ENCODE measurements at places on chromosomes 4 and X.

DNA sequence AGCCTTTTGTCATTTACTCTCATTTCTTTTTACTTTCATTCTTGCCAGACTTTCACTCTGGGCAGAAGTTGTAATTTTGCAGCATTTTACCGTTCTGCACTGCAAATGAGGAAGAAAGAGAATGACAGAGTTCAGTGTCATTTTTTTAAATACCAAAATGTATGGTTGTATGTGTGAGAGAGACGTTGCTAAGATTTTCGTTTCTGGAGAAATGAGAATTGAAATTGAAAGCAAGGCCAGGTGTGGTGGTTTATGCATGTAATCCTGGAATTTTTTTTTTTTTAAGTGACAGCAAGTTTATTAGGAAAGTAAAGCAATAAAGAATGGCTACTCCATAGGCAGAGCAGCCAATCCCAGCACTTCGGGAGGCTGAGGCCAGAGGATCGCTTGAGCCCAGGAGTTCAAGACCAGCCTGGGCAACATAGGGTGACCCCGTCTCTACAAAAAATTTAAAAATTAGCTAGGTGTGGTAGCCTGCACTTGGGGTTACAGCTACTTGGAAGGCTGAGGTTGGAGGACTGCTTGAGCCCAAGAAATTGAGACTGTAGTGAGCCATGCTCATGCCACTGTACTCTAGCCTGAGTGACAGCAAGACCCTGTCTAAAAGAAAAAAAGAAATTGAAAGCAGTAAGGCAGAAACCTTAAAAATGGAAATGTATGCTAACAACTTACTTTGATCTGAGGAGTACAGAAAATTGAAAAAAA, 12.9 kb downstream of the DCK start:
- no peak for DNase-seq

DNA sequence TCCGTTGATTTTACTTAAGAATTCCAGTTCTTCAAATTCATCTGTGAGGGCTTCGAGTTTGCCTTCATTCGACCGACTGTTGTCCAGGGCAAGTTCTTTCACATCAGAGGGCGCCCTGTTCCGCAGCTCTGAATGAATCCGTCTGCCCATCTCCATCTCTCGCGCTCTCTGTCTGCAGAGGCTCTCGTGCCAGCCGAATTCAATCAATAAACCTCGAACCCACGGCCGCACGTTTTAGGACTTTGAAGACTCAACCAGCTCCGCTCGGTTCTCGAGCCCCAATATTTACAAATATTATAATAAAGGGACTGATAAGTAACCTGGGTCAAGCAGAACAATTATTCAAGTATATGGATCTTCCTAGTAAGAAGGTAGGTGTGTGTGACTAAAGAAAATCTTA, 556.4 kb upstream of the SMIM31 start:
- DNase-seq: no peak

- no peak for DNase-seq
These were observed 94.4 kb downstream of the KLHL8 start for GRCh38 chr4:87126056-87126455.

GRCh38 chrX:105190252-105190853, 30.1 kb downstream of the TEX13A start:
- DNase-seq: peak; percentile 40

- DNase-seq: no peak
These were observed 18.5 kb downstream of the APLN start for GRCh38 chrX:129636175-129636681.

GRCh38 chr4:176654565-176655216, 138.0 kb downstream of the VEGFC start:
- no peak for DNase-seq

DNA sequence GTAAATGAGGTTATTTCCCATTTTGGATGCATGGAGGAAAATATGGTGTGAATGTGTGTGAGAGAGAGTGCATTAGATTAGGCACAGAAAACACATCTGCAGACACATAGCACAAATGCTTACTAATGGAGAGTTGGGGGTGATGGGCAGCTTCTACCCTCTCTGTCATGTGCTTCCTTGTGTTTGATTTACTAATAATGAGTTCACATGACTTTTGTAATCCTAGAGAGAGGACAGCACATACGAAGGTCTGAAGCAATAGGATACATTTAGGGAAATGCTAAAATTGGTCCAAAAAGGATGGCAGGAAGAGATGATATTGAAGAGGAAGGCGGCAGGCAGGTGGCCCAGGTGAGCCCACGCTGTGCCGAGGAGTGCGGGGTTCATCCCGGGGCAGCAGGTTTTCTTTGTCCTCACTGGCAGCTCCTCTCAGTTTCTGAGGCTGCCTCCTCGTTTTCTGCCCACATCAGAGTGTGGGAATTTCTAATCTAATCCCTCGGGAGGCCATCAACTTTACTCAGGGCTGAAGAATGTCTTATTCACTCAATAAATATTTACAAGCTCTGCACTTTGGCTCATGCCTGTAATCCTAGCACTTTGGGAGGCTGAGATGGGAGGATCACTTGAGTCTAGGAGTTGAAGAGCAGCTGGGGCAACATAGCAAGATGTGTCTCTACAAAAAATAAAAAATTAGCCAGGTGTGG, 15.9 kb upstream of the MAP9 start:
- DNase-seq: peak; percentile 80

- no peak for DNase-seq
These were observed 96.3 kb downstream of the MAML3 start for GRCh38 chr4:140057701-140058100.

- no peak for DNase-seq
These were observed 23.0 kb upstream of the CCNA2 start for GRCh38 chr4:121846662-121847061.

GRCh38 chr4:22515145-22515887, 550 bp downstream of the ADGRA3 start:
- DNase-seq: peak; percentile 63

- no peak for DNase-seq
These were observed 10.1 kb upstream of the FAT1 start for GRCh38 chr4:186733778-186734177.

DNA sequence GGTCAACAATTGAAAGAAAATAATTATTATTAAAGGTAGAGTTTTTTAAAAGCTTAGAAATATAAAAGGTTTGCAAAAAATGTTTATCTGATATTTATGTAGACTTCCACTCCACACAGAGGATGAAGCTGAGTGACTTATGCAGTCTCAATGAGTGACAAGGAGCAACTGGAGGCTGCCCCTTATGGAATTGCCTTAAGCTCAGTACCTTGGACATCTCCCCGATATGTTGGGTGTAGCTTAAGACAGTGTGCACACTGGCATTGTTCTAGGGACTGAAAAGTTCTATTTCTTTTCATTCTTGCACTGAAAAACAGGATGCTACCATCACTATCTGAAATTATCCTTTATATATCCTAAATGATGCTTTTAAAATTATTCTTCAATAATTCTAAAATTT, 292.1 kb downstream of the PRDM5 start:
- peak; percentile 5 for DNase-seq

DNA sequence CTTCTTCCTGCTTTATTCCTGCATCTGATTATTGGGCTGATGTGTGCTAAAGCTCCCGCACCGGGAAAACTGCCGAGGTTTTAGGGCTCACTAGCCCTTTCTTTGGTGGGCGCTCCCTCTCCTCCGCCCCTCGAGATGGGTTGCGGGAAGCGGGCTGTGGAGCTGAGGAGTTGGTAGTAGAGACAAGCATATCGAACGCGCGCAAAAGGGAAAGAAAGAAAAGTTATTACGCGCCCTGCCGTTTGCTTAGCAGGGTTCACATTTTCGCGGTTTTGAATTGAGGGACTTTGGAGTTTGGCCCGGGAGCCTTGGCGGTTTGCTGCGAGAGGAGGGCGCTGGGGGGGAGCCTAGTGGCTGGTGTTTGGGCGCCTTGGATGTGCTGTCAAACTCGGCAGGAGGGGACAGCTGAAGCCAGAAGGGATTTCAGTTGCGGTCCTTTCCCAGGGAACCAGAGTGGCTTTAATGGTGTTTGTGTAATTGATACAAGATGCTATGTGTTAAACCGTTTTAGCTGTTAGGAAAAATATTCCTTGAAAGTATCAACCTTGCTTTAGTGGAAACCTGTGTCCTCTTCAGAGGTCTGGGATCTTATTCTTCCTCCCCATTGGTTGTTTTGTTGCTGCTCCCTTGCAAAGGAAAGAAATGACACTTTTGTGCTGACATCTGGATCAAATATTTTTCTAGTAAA, 1.1 kb downstream of the GAB1 start:
- peak; percentile 63 for DNase-seq

GRCh38 chrX:19883878-19884277, 3.5 kb downstream of the SH3KBP1 start:
- DNase-seq: no peak

DNA sequence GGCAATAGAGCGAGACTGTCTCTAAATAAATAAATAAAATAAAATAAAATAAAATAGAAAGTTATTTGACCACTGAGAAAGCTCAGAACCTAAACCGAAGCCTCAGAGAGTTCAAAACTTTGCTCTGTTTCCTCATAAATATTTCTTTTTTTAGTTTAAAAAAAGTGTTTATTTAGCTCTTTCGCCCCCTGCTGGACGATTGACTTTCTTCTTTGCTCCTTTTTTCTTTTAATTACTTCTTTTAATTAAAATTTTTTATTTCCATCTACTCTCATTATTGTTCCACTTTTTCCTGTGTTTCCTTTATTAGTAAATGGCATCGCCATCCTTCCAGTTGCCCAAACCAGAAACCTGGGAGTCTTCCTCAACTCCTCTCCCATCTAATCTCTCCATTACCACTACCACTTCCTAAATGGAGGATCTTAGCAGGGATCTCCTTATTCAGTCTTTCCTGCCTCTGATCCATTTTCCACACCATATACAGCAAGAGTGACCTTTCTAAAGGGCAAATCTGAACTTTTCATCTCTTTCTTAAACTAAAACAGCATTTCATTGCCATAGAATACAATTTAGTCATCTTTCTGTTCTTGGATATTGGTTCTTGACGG, 728 bp upstream of the IL13RA2 start:
- DNase-seq: peak; percentile 28

GRCh38 chr4:183721207-183722081, 62.4 kb downstream of the TRAPPC11 start:
- DNase-seq: peak; percentile 61

GRCh38 chr4:101102114-101102742, 245.1 kb downstream of the PPP3CA start:
- peak; percentile 92 for DNase-seq

DNA sequence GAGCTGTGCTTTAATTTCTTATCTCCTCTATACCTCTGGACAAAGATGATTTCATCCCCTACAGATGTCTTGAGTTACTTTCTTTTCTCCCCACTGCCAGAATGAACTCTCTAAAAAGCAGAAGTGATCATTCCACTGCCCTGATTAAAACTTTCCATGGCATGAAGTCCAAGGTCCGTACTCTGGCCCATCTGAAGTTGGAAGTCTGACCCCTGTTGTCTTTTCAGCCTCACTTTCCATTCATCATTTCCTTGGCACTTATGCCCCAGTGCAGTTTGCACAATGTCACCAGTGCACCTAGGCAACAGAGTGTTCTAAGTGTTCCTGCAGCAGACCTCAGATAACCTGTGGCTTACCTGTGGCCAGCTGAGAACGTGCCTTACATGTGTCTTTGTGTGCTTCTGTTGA, 242.4 kb downstream of the FRAS1 start:
- peak; percentile 26 for DNase-seq

- DNase-seq: no peak
These were observed 187.7 kb downstream of the DCTD start for GRCh38 chr4:182729516-182729915.

- DNase-seq: no peak
These were observed 11.0 kb downstream of the FAT1 start for GRCh38 chr4:186712690-186713089.

DNA sequence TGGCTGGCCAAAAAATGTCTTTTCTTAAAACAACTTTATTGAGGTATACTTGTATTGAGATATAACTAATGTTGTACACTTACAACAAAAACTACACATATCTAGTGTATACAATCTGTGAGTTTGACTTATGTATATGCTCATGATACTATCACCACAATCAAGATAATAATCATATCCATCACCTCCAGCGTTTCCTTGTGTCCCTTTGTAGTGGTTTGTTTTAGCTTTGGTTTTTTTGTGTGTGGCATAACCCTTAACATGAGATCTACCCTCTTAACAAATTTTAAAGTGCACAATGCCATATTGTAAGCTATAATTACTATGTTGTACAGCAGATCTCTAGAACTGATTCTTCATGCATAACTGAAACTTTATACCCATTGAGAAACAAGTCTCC, 13.4 kb upstream of the PCSK1N start:
- DNase-seq: no peak

DNA sequence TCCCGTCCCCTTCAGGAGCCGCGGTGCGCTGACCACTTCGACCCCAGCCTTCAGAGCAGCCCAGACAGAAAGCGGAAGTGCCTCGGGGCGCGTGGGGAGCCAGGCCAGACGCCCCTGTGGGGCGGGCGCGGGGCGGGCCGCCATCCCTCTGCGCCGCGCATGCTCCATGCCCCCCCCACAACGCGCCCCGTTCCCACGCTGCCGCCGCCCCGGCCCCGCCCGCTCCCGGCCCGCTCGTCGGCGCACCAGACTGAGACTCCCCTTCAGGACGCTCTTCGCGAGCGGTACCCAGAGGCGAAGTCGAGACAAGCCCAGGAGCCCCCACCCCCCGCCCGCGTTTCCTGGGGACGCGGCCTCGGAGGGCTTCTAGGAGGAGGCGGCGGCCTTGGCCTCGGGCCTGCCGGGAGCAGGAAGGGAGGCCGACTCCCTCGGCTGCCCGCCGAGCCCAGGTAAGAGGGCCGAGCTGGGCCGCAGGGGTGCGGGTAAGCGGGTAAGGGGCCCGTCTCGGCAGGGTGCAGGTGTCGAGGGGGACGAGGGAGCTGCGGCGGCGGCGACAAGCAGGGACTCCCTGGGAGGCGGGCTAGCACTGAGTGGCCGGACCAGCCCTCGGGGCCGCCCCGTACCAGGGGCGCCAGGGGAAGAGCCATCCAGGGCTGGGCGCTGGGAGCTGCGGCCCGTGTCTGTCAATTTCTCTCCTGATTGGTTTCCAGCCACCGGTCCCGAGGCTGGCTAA, at the start of gene ZFP92:
TSS of gene ZFP92 (plus strand) at position 218 of the 733 bp plus-strand sequence. CDS start 6,851 bp downstream, outside the sequence.
- DNase-seq: peak; percentile 3

GRCh38 chrX:125757794-125758564, 408.1 kb downstream of the DCAF12L2 start:
- DNase-seq: no peak

- DNase-seq: no peak
These were observed 312.9 kb downstream of the NLGN4X start for GRCh38 chrX:5915783-5916182.

DNA sequence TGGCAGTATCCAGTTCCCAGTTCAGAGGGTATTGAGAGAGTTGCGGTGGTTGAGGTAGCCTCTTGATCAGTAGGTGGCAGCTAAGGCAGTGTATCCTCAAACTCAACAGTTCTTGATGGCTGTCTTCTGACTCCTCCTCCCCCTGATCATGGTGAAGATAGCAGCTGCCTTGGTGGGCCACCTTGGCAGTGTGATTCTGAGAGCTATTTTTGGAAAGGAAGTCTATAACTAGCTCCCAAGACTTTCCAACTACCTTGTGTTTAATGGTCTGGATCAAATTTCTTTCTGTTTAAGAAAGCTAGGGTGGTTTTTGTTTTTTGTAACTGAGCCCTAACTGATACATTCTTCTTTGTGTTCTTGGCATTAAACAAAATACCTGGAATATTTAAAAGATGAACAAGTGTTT, 10.5 kb upstream of the TBC1D19 start:
- DNase-seq: no peak
